Left colon (tissue), 2 donors: ENCODE measurements at places on chromosomes 2 and 18. TPM values are rescaled to one million over a fixed set of nuclear protein-coding genes. Genes with fewer than 3 reads are reported as not detected.

DNA sequence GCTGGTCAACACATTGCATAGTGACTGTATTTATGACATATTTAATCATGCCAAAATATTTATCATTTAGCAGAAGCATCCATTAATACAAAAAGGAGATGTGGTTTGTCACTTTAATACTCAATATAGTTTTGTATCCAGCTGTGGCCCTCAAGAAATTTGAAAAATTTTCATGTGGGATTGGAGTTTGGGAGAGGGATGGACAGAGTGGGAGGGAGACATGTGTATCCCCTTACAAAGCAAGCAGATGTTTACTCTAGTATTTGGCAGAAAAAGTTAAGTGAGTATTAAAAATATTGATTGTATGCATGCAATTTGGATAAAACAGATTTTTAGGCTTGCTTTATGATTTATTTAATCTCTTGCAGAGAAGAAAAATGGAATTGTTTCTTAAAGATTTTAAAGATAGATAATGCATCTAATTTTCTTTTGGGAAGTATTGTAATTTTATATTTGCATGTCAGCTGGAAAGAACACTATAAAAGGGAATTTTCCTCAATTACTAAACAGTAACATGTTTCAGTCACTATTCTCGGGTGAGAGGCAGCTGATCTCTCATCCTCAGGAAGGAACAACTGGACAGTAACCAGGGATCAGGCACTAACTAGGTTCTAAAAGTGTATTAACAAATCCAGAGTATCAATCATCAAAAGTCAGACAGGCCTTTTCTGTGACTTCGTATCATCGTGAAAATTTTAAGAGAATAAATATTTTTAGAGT lies 1184.7 kb upstream of the NXPH2 start:
- DNase-seq: no peak

- DNase-seq: no peak
Measured at GRCh38 chr2:15038366-15039364, 406.1 kb downstream of the LRATD1 start.

GRCh38 chr2:26945991-26946750 lies 24.3 kb upstream of the MAPRE3 start:
- no peak for DNase-seq

Gene RUFY4
- 0.28 TPM for total RNA-seq

Gene FOXD4L1
- 0.27 TPM for total RNA-seq

Gene PMAIP1
- 1.8 TPM for total RNA-seq

Gene NAT8
- not detected for total RNA-seq
